Right atrium auricular region (tissue), 2 donors: ENCODE measurements at places on chromosomes 3 and 15. TPM values are rescaled to one million over a fixed set of nuclear protein-coding genes. Genes with fewer than 3 reads are reported as not detected.

Gene TGM5
- total RNA-seq, result not detected

Gene ARPIN
- 8.3 TPM for total RNA-seq

Gene DPPA2
- not detected for total RNA-seq

Gene SUCNR1
- total RNA-seq, result 1.5 TPM

Gene GABRR3
- not detected for total RNA-seq

Gene C15orf62
- total RNA-seq, result not detected

Gene FSTL1
- total RNA-seq, result 327 TPM

Gene PLOD2
- 18.2 TPM for total RNA-seq

Gene SEMA3F
- 6.3 TPM for total RNA-seq

Gene CLDN11
- 9.0 TPM for total RNA-seq

Gene ROPN1B
- total RNA-seq, result 4.7 TPM

Gene GPX1
- 276 TPM for total RNA-seq

Gene CD200
- 12.1 TPM for total RNA-seq

Gene EIF3J
- total RNA-seq, result 34.5 TPM

Gene GOLGA6A
- total RNA-seq, result not detected

Gene CCR5
- 1.1 TPM for total RNA-seq

GRCh38 chr15:66993874-66994696, 71.3 kb upstream of the SMAD3 start:
- H3K4me1 ChIP-seq, result no peaks in the 10 kb centered on the region
- no peaks in the 10 kb centered on the region for H3K36me3 ChIP-seq
- no peak overlapping the region for H3K4me3 ChIP-seq
- H3K27ac ChIP-seq, result no peak overlapping the region
- no peaks in the 10 kb centered on the region for H3K27me3 ChIP-seq

DNA sequence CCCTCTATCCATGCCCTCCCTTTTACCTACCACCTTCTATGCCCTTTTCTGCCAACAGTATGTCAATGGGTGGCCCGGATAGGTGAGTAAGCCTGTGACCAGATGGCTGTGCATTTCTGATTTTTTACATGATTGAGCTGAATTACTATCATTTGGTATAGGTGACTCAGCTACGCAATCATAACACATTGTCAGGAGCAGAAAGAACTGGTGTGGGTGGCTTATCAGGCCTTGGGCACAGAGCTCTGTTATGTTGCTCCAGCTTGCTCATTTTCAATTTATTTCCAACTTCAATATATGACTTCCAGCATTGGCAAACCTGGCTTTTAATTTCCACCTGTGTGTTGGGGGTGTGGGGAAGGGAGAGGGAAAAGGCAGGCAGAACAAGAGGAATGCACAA, 86.6 kb upstream of the AGBL1 start:
- no peak overlapping the region for H3K4me3 ChIP-seq
- no peak for DNase-seq
- H3K27ac ChIP-seq, result no peak overlapping the region
- H3K27me3 ChIP-seq, result no peaks in the 10 kb centered on the region

DNA sequence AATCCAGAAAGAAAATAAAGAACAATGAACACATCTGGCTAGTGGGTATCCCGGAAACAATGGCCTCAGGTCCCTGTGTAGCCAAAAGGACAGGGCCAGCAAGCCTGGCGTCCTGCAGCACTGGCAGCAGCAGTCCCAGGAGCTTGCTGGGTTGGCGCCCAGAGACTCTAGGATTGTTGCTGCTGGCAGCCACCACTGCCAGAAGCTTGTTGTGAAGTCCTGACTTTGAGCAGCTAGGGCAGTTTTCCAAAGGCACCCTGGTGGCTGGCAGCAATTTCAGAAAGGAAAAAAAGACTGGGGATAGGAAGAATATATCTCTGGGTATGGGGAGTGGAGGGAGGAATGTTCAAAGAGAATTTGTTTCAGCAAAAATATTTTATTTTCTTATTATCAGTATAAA, 11.3 kb downstream of the SHQ1 start:
- H3K27me3 ChIP-seq, result no peaks in the 10 kb centered on the region
- H3K4me3 ChIP-seq, result no peak overlapping the region
- peaks cover 13% of the 10 kb centered on the region for H3K4me1 ChIP-seq
- peaks cover 32% of the 10 kb centered on the region for H3K36me3 ChIP-seq

- no peaks in the 10 kb centered on the region for H3K27me3 ChIP-seq
- H3K27ac ChIP-seq, result no peak overlapping the region
- H3K36me3 ChIP-seq, result no peaks in the 10 kb centered on the region
- H3K4me3 ChIP-seq, result no peak overlapping the region
Measured at GRCh38 chr3:4334548-4334947, 31.4 kb downstream of the SETMAR start.

GRCh38 chr3:17233398-17233800, 348.6 kb downstream of the PLCL2 start:
- H3K27me3 ChIP-seq, result no peaks in the 10 kb centered on the region
- DNase-seq, result no peak
- H3K4me3 ChIP-seq, result no peak overlapping the region
- H3K4me1 ChIP-seq, result no peaks in the 10 kb centered on the region

DNA sequence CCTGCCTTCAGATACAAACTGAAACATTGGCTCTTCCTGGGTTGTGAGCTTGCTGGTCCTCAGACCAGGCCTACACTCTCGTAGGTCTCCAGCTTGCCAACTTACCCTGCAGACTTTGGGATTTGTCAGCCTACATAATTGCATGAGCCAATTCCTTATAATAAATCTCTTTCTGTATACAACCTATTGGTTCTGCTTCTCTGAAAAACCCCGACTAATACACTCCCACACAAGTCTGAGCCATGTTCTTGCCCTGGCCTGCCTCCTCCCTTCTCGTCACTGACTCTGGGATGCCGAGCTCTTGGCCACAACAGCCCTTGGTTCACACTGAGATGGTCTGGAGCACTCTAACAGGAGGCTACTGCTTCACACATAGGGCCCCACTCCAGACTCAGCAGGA, 9.5 kb downstream of the CYP19A1 start:
- H3K4me1 ChIP-seq, result no peaks in the 10 kb centered on the region
- DNase-seq, result no peak
- H3K36me3 ChIP-seq, result no peaks in the 10 kb centered on the region
- no peak overlapping the region for H3K27ac ChIP-seq

- no peak for DNase-seq
- no peaks in the 10 kb centered on the region for H3K36me3 ChIP-seq
- H3K4me3 ChIP-seq, result no peak overlapping the region
- no peak overlapping the region for H3K27ac ChIP-seq
- H3K27me3 ChIP-seq, result no peaks in the 10 kb centered on the region
- no peaks in the 10 kb centered on the region for H3K4me1 ChIP-seq
Measured at GRCh38 chr3:39754549-39754948, 54.9 kb upstream of the MYRIP start.

GRCh38 chr3:99520513-99520912, 117.9 kb upstream of the COL8A1 start:
- H3K4me3 ChIP-seq, result no peak overlapping the region
- no peak for DNase-seq
- H3K36me3 ChIP-seq, result no peaks in the 10 kb centered on the region
- no peak overlapping the region for H3K27ac ChIP-seq
- H3K27me3 ChIP-seq, result no peaks in the 10 kb centered on the region
- no peaks in the 10 kb centered on the region for H3K4me1 ChIP-seq

DNA sequence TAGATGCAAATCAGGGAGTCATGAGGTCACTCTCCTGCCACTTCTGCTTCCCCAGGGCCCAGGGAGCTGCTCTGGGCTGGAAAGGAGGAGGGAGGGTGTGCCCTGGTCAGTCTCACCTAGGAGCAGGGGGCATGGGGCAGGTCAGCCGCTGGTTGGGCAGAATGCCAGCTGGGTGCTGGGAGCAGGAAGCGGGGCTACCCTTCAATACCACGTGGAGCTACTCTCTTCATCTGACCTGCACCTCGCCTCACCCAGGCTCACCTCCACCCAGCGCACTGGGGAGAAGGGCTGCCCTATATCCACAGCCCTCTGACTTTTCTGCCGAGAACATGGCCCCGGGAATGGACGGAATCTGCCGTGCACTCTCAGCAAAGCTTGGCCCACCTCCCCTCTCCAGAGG, 15.1 kb downstream of the NTRK3 start:
- no peak overlapping the region for H3K27ac ChIP-seq
- H3K27me3 ChIP-seq, result no peaks in the 10 kb centered on the region
- H3K4me3 ChIP-seq, result no peak overlapping the region
- DNase-seq, result no peak
- no peaks in the 10 kb centered on the region for H3K36me3 ChIP-seq
- H3K4me1 ChIP-seq, result peaks cover 5% of the 10 kb centered on the region

DNA sequence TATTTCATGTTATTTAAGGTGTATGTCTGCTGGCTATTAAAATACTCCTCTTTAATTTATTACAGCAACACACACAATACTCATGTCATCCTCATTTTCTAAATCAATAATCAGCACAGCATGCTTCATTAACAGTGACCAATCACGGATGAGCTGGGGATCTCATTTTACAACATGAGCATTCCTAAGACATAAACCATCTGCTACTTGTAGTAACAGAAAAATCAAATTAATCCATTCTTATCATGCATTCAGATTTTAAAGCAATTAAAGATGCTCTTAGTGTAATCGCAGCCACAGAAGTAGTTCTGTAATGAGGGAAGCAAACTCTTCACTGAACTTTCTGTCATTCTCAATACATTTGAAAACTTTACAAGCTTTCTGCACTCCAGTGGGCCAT, 191.1 kb downstream of the TBC1D5 start:
- no peaks in the 10 kb centered on the region for H3K27me3 ChIP-seq
- peaks cover 15% of the 10 kb centered on the region for H3K4me1 ChIP-seq
- no peak overlapping the region for H3K27ac ChIP-seq
- DNase-seq, result no peak
- H3K36me3 ChIP-seq, result no peaks in the 10 kb centered on the region

GRCh38 chr3:48415251-48415953, 14.5 kb downstream of the PLXNB1 start:
- H3K27ac ChIP-seq, result no peak overlapping the region
- H3K4me3 ChIP-seq, result no peak overlapping the region
- no peaks in the 10 kb centered on the region for H3K4me1 ChIP-seq
- H3K27me3 ChIP-seq, result no peaks in the 10 kb centered on the region
- peaks cover 87% of the 10 kb centered on the region for H3K36me3 ChIP-seq

DNA sequence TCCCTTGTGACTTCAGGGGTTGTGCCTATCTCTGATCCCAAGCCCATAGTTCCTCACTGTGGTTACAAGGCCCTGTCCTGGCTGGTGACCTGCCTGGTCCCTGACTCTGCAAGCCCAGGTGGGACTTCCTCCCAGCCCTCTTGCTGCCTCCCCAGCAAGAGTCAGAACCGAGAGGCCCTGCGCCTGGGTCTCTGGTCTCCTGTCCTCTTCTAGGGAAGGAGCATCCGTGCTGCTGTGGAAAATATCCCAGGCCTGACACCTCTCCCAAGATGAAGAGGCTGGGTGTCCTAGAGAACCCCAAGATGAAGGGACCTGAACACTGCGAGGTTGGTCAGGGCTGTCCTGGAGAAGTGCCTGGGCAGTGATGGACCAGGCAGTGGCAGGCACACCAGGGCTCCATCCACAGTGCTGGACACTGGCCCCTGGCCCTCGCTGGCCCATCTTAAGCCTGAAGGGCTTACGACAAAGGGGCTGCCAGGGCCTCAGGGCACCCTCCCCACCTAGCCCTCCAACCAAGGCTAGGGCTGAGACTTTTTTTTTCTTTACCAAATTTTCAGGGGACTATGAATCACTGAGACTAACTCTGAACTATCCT, 32.7 kb downstream of the PTH1R start:
- no peak overlapping the region for H3K27ac ChIP-seq
- no peak for DNase-seq
- H3K36me3 ChIP-seq, result no peaks in the 10 kb centered on the region
- no peaks in the 10 kb centered on the region for H3K4me1 ChIP-seq
- no peaks in the 10 kb centered on the region for H3K27me3 ChIP-seq
- H3K4me3 ChIP-seq, result no peak overlapping the region

- H3K4me3 ChIP-seq, result no peak overlapping the region
- DNase-seq, result no peak
Measured at GRCh38 chr3:148089171-148089570, 608.5 kb upstream of the AGTR1 start.

GRCh38 chr3:196611761-196612483, 27.6 kb upstream of the NRROS start:
- no peaks in the 10 kb centered on the region for H3K27me3 ChIP-seq
- peak overlapping the region; percentile 21 for H3K27ac ChIP-seq
- no peak overlapping the region for H3K4me3 ChIP-seq

DNA sequence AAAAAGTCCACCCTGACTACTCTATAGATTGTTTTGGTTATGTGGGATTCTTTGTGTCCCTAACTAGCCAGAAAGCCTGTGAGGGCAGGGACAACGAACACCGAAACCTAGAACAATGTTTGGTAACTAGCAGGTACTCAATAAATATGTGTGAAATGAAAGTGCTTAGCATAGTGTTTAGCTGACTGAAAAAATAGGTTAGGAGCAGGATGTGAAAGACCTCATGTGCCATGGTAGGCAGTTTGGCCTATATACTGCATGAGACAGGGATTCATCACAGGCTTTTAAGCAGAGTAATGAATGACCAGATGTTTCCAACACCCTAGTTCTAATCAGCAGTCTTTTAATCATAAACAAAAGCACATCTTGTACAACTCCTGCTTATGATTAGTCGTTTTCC, 64.2 kb downstream of the MYO5A start:
- H3K4me3 ChIP-seq, result no peak overlapping the region
- H3K4me1 ChIP-seq, result no peaks in the 10 kb centered on the region
- H3K27me3 ChIP-seq, result no peaks in the 10 kb centered on the region

DNA sequence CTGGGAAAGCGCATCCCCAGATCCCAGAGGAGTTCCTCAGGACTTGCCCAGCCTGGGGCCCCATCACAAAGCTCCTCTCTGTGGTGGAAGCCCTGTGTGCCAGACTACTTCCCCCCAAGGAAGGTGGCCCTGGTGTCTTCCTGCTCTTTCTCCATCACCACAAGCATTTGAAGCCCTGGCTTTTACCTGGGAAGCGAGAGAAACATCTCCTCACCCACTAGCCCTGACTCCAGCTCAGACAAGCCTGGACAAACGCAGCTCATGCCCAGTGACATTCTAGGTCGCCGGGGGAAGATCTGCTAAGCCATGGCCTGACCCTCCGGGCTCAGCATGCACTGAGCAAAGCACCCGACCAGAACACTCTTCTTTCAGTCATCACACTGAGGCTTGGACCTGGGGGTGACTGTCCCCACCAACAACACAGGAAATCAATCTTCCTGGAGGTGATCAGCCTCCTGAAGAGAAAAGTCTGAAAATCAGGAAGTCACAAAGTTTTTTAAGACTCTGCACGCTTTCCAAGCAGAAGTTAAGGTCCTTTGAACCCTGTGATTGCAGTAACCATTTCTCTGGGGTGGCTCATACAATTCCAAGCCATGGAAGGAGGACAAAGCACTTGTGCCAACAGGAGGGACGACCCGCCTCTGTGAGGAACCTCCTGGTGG, 40.8 kb downstream of the KLHL25 start:
- H3K27ac ChIP-seq, result no peak overlapping the region
- no peak overlapping the region for H3K4me3 ChIP-seq
- H3K36me3 ChIP-seq, result peaks cover 4% of the 10 kb centered on the region

GRCh38 chr3:64220161-64220914, 4.9 kb downstream of the PRICKLE2 start:
- peak overlapping the region; percentile 69 for H3K27ac ChIP-seq
- DNase-seq, result no peak
- peaks cover 88% of the 10 kb centered on the region for H3K4me1 ChIP-seq

- no peak overlapping the region for H3K4me3 ChIP-seq
- no peak for DNase-seq
- H3K4me1 ChIP-seq, result peaks cover 13% of the 10 kb centered on the region
- no peaks in the 10 kb centered on the region for H3K27me3 ChIP-seq
Measured at GRCh38 chr15:69410248-69410874, 3.8 kb upstream of the KIF23 start.

- H3K27ac ChIP-seq, result no peak overlapping the region
- DNase-seq, result no peak
- no peaks in the 10 kb centered on the region for H3K36me3 ChIP-seq
- H3K4me1 ChIP-seq, result peaks cover 10% of the 10 kb centered on the region
Measured at GRCh38 chr15:92141607-92142006, 252.1 kb upstream of the ST8SIA2 start.
